Stimulated activated CD8-positive, alpha-beta memory T cell treated with anti-CD3 and anti-CD28 coated beads, Interleukin-12 subunit alpha, Interleukin-12 subunit beta, amount 100 ng/mL, for 1 hour (primary cell): ENCODE measurements at places on chromosomes 7 and 10.

- DNase-seq, result no peak
Measured at GRCh38 chr7:95169678-95170077, 154.7 kb downstream of the PON1 start.

- DNase-seq, result no peak
Measured at GRCh38 chr7:6167004-6167551, 105.3 kb downstream of the CYTH3 start.

DNA sequence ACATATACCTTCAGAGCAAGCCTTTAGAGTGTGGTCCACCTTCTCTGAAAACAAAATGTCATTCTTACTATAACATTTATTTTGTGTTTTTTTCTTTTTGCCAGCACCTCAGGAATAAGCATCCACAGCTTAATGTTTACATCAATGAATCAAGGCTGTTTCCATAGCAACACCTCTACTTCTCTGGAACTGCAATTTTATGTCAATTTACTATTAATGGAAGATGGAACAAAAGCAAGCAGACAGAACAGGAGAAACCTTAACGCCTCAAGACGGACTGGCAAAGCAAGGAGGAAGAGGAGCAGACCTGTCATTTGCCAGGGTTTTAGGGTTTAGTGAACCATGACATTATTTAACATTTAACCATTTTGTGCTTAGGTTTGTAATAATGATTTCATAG, 63.1 kb downstream of the PRR15 start:
- no peak for DNase-seq

DNA sequence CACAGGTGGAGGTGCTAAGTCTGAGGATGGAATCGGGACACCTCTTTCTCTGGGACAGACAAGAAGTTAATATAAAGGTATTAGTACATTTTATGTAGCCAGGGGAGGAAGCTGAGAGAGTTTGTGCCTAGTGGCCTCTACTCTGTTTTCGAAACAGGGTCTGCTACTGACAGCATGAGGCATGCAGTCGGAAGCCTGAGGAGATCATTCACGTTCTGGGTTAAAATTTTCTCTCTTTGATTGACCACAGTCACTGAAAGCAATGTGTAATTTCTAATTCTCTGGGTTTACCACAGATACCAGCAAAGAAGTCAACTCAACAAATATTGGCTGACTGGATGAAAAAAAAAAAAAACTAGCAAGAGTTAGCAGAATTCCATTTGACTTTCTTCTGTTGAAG, 53.3 kb upstream of the KCTD7 start:
- no peak for DNase-seq

DNA sequence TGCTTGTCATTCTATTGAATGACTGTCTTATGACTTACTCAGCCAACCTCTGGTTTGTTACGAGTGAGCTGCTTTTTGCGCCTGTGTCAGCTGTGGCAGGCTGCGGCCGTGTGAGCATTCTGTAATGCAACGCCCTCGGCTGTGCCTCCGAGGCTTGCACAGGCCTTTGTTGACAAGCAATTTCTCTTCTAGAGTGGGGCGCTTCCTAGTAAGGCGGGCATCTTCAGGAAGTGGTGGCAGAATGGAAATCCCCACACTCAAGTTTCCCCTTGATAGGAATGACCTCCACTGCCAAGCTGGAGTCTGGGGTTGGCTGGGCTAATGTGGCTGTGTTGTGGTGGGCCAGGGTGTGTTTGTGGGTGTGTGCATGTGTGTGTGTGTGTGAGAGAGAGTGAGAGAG, 20.2 kb upstream of the TMEM178B start:
- DNase-seq, result peak; percentile 16

- DNase-seq, result peak; percentile 25
Measured at GRCh38 chr10:6542999-6543430, 37.1 kb downstream of the PRKCQ start.

GRCh38 chr10:131978366-131978765, 3.4 kb downstream of the BNIP3 start:
- DNase-seq, result no peak

GRCh38 chr10:71629131-71629530, 90.4 kb downstream of the C10orf105 start:
- DNase-seq, result no peak

DNA sequence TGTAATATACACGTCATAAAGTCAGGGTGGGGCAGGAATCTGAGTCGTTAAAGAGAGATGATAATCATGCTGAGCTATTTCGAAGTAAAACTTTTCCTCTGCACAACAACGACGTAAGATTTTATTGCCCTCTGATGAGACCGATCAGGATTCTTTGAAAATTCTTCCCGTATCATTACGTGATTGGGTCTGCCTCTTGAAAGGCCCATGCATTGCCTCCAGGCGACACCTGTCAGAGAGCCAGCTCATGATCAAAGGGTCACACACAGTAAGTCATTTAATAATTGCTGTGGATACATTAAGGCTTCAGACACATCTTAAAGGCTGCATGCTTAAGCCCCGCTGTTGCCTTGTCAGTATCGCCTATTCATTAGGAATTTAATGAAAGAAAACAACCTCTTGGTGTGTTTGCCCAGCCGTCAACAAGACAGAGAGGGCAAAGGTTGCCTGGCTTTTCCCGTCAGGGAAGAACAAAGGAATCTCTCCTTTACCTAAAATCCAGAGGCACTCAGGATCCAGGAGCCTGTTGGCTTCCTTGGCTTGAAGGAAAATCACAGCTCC, 189.0 kb upstream of the SH2B2 start:
- no peak for DNase-seq

GRCh38 chr10:123642697-123643096, 23.5 kb upstream of the GPR26 start:
- DNase-seq, result no peak

DNA sequence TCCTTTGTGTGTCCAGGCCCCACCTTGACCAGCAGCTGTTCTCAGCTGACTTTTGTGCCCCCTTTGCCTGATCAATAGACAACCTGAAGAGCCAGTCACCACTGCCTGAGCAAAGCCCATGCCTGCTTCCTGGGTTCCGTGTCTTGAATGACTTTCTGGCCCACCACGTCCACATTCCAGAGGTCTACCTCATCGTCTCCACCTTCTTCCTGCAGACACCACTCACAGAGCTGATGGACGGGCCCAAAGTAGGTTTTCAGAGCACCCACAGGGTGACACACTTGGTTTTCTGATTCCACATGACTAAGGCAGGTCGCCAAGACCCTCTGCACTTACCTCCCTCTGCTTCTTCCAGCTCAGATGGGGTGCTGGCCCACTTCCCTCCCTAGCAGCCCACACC, 126.8 kb downstream of the WDFY4 start:
- DNase-seq, result no peak

- DNase-seq, result no peak
Measured at GRCh38 chr7:157766098-157766497, 429.3 kb downstream of the DNAJB6 start.

GRCh38 chr10:44260286-44260928, 124.5 kb downstream of the CXCL12 start:
- DNase-seq, result no peak

DNA sequence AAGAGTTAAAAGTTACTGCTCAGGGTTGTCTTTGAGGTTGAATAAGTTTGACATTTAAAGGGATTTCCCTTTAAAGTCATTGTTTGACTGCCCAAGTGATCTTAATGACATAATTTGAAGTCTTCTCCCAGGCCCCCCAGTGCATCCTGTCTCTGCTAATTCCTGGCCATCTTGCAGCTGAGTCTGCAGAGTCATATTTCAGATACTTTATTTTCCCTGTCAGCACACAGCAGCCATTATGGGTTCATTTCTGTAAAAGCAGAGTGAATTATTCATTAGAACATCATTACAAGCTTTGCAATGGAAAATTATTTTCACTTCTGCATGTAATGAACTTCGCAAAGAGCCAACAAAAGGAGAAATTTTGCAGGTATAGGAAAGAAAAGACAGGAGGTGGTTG, 536.6 kb downstream of the GALNT17 start:
- DNase-seq, result no peak

- no peak for DNase-seq
Measured at GRCh38 chr10:89978081-89978480, 276.7 kb downstream of the KIF20B start.

DNA sequence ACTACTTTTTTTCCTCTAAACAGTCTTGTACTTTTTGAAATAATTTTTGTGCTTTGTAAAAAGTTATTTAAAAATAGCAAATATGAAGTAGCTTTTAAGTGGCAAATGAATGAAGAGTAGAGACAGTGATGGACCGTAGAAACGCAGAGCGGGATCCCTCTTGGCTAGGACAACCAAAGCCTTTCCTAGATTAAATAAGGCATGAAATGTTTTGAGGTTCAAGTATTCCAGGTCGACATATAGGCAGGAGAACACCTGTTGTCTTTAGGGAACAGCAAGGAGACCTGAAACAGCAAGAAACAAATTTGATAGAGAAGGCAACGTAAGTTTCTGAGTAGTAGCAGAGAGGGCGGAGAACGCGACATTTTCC, 662 bp upstream of the PPRC1 start:
- no peak for DNase-seq

DNA sequence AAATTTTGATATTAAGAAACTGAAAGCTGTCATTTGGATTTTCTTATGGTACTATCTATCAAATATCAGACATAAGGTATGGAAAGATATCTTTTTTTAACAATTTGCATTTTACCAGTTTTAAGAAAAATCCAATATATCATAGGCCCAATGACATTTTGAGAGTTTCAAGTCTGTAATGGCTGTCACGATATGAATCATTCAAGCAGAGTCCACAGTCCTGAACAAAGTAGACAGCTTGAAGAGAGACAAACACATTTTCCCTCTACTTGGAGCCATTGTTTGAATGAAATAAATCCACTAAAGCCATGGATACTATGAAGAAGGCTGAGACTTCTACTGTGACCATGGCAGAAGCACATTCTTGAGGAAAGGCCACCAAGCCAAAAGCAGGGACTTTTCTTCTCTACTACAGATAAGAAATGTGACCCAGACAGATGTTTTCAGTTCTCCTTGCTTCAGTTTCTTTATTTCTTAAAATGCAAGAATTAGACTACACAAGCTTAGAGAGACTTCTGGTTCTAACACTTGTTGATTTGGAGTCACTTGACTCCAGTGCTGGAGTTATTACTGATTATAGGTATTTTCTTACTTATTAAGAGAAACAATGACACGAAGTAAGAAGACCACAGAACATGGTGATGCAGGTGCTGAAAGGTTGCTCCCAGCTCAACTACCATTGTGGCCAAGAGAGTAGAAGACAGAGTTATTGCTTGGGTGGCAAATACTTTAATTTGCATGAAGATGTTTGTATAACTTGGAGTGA, 429.1 kb downstream of the KIF20B start:
- no peak for DNase-seq

- no peak for DNase-seq
Measured at GRCh38 chr7:78153285-78153684, 354.7 kb downstream of the PHTF2 start.

DNA sequence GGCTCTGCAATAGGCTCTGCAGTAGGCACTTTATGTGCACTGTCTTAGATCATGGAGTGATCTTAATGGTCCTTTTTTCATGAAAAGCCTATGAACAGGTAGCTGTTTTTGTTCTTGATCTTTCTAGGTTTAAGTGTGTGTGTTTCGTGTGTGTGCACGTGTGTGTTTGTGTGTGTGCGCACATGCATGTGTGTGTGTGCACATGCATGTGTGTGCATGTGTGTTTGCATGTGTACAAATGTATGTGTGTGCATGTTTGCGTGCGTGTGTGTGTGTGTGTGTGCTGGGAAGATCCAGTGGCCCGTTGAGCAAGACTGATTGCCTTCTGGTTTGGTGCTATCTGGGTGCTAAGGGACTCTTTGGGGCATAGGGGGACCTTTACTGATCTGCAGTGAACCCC, 334.8 kb downstream of the GLRX3 start:
- DNase-seq, result no peak

GRCh38 chr7:108321359-108321758, 134.9 kb downstream of the NRCAM start:
- no peak for DNase-seq

DNA sequence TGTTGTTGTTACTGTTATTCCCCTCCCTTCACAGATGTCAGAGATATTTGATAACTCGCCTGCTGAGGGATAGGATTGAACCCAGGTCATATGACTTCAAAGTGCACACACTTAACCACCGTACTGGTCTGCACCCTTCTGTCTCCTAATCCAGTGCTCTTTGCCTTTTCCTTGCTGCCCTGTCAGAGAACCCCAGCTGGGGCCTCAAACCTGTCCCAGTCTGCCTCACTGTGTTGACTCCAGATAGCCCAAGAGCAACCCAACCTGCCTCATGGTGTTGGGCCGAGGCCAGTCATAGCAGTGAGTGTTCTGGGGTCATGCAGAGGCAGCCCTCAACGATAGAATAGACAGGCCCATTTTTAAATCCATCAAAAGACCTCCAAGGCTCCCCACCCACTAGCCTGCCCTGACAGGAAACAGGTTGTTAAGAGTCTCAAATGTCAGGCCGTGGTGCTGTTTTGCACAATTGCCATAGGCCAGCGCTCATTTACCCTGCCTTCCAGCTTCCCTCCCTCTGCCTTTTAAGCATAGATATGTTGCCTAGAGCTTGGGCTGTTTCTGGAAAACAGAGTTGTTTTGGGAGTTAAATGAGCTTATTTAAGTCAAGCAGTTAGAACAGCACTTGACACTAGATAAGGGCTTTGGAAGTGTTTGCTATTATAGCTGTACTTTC, 37.0 kb upstream of the PDCD4 start:
- no peak for DNase-seq

DNA sequence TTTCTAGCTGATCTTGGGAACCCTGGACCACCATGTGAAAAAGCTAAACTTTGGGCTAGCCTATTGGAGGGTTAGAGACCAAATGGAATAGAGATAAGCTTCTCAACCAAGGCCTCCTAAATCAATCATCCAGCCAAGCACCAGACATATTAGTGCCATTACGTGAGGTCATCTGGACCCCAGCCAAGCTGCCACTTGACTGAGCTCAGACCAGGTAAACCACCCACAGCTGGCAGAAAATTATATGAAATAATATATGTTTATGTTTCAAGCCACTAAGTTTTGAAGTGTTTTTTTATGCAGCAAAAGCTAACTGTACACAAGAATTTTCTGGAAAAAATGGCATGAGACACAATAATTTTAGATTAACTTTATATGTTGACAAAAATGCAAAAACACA, 82.6 kb upstream of the PCGF5 start:
- DNase-seq, result no peak

GRCh38 chr7:80942261-80943041, 23.6 kb upstream of the SEMA3C start:
- no peak for DNase-seq

GRCh38 chr7:94380264-94380663, 14.4 kb upstream of the COL1A2 start:
- DNase-seq, result no peak

GRCh38 chr10:76883596-76883995, 754.0 kb downstream of the KCNMA1 start:
- no peak for DNase-seq
